Effector CD4-positive, alpha-beta T cell (primary cell): ENCODE measurements at places on chromosomes 2 and 18.
A peak's percentile ranks its signal among the peaks of the same experiment; 100 is the strongest.

DNA sequence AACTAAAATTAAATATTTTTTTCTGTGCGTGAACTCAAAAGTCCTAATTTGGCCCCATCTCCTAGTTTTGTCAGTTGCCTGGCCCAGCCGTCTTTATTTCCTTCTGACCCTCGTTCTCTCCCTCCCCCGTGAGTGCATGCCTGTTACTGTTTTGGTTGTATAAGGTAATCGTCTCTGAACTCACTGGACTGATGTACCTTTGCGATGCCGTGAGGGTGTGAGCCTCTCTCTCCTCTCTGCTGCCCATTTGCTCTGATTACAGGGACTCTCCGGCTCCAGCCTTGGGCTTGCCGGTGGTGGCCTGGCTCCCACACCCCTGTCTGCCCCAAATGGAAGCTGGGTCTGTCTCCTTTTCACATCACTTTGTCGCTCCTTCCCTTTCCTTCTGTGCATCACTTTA is 66.5 kb upstream of the RBM44 start:
- no peak for DNase-seq

DNA sequence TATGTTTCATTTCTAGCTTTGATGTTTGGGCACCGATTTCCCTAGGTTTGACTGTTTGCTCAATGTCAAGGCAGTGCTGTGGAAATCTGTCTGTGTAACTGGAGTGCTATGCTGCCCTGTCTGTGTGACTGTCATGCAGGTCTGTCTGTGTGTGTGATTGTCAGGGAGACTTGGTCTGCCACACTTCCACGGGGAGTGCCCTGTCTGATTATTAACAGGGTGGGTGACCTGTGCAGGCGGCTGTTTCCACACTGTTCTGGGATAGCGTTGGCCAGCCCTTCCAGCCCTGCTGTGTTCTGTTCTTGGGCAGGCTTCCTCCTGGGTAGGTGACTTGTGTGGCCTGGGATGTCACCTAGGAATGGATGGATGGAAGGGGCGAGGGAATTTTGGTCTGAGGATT is 85.3 kb downstream of the FHOD3 start:
- no peak for DNase-seq

DNA sequence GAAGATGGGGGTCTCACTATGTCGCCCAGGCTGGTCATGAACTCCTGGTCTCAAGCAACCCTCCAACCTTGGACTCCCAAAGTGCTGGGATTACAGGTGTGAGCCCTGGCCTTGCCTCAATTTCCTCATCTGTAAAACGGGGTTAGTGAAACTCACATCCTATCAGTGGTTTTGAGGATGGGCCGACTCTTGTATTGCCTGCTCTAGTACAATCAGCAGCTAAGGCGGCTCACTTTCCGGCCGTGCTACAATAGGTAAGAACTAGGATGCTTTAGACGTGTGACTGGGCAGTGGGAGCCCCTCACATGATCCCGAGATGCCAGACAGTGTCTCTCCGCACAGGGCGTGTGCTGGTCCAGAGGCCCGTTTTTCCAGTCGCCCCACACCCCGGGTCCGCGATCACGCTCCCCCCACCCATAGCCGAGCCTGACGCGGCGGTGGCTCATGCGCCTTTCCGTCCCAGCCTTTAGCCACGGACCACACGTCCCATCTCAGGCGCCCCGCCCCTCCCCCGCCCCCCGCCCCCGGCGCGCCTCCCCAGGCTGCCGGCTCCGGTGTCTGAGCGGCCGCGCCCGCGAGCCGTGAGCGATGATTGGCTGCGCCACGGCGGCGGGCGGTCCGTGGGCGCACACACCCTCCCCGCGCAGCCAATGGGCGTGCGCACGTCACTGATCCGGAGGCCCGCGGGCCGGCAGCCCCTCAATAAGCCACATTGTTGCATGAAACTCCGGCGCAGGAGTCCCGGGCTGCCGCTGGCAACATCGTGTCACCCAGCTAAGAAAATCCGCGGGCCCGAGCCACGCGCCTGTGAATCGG is at the start of gene HK2:
TSS of gene HK2 (plus strand) at position 710 of the 816 bp plus-strand sequence. CDS start 454 bp downstream, outside the sequence.
- peak; percentile 70 for DNase-seq

DNA sequence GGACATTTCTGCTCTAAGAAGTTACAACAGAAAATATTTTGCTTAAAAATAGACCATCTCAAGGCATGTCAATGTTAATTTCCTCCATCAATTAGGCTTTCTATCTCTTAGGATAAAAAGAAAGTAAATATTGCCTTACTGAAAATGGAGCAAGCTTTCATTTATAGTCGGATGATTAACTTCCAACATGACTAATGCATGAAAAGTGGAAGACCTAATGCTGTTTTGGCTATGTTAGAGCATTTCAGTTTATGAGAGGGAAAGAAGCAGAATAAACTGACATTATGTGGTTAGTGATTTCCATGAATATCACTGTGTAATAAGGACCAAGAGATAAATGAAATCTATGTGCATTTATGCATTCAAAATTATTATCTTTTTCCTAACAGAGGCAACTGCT is 475.2 kb upstream of the UBE2E3 start:
- DNase-seq, result no peak

DNA sequence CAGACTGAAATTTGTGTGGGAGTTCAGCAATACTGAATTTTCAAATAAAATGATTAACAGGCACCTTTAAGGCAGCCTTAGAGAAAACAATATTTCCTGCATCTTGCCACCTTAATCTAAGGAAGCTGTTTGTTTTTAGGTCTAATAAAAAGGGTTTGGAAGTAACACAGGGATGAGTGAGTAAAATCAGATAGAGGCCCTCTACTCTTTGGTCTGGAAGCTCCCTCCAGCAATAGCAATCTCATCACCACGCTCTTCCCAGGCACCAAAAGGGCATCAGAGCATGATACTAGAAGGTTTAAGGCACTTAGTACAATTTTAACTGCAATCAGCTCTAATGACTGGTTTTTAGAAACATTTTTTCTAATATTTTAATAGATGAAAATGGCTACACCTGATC is 155.6 kb downstream of the VWC2L start:
- DNase-seq, result no peak

DNA sequence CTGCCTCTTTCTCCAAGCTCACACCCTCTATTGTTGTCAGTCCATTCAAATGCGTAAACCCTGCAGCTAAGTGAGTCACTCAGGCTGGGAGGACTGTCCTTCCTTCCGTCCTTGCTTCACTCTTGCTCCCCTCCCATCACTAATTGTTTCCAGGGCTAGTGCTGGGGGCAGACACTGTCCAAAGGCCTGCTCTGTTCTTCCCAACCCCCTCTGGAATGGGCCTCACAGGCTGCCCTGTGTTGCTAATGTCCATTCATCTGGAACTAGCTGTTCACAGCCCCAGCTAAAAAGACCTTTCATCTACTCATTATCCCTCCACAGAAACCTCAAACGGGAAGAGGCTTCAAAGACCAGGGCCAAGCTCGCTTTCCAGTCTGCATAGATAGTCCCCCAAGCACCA is 31.9 kb upstream of the NRP2 start:
- DNase-seq, result no peak

DNA sequence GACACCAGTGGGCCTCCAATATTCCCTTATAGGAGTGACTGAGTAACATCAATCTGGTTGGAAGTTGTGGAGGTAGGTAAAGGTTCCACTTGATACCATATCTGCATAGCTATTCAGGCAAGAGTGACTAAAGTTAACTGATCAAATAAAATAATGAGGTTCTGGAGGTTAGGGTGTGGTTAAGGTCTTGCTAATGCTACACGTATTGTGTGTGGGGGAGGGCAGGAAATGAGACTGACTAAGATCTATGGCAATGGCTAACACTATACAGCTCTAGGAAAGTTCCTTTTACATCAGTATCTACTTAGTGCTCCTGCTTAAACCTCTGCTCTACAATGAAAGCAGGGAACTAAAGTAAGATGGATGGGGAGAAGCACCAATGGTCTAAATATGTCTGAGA is 149.1 kb upstream of the MGAT5 start:
- no peak for DNase-seq

GRCh38 chr2:166610913-166611305 is 116.9 kb upstream of the SCN7A start:
- DNase-seq, result no peak

- DNase-seq, result no peak
These were observed 343.4 kb upstream of the SPRED2 start for GRCh38 chr2:65775839-65776238.

DNA sequence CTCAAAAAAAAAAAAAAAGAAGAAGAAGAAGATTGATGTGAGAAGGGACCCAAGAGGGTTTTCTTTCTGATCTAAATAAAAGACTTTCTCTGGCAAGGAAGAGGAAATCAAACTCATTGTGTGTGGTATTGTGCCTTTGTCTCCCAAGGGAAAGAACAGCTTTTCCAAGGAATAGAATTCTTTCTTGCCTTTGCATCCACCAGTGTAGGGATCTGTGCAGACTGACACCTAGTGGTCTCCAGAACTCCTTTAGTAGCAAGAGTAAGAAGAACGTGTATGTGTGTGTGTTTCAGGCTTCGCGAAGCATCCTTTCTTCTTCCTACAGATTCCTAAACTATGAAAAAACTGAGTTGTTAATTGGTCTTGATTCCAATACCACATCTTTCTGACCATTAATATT is 33.5 kb upstream of the CRIM1 start:
- no peak for DNase-seq

DNA sequence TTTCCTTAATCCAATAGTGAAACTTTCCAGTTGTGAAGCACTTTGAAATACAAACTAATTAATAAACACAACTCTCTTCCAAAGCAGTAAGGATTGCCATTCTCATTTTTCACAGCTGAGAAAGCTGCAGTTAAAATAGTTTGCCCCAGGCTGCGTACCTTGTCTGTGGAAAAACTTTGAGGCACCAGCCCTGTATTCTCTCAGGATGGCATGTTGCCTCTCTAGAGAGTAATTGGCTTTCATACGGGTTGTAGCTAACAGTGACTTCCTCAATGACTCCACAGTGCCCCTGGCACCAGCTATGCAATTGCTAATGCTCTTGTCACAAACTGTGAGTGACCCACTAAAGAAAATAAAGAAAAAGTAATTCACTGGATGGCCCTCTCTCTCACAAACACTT is 345.7 kb downstream of the MTX2 start:
- no peak for DNase-seq

- DNase-seq, result no peak
These were observed 48.8 kb downstream of the ERBB4 start for GRCh38 chr2:212489719-212490346.

- DNase-seq, result no peak
These were observed 275.2 kb downstream of the DSEL start for GRCh38 chr18:67241299-67241698.

DNA sequence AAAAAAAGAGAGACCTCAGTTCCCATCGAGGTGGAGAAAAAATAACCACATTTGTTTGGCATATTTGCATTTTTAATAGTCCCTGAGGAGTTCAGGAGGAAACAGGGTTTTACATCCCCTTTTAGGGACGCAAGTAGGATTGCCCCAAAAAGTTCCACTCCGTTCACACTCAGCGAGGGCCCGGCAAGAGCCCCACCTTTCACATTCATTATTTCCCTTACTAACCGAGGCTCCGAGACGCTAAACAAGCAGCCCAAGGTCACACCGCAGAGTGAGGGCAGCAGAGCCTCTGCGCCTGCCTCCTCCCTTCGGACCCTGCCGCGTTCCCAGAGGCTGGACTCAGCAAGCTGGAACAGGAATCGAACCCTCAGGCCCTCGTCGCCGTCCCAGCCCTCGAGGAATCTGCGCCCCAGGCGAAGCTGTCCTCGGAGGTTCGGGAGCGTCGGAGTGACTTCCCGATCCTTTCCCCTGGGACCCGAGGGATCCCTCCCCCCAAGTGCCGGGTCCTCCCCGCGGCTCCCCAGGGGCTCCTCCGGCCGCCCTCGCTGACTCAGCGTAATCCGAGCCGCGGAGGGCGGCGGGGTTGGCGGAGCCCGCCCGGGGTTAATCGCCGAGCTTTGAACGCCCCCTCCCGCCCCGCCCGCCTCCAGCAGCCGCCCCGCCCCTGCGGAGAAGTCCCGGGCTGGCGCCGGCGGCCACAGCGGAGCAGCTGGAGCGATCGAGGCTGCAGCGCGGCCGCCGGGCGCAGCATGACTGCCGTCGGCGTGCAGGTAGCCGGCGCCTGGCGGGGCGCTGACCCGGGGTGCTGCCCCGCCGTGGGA is at the start of gene TMEM37:
TSS of gene TMEM37 (plus strand) at position 700 of the 821 bp plus-strand sequence. CDS start at position 750, 50 bp downstream.
- no peak for DNase-seq

DNA sequence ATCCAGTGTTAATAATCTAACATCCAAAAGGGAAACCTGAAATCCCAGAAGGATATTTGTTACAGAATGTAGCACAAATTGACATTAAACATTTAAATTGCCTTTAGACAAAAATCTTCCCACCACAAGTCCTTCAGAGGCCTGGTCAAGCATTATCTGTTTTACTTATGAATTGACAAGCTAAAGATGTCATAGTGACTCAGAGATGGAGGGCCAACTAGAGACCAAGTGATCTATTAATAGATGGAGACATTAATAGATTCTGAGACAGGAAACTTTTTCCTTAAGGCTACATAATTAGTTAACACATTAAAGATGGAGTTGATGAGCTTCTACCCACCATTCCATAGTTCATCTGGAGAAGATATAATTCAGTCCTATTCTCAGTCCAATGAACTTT is 526.2 kb downstream of the IRS1 start:
- DNase-seq, result no peak

DNA sequence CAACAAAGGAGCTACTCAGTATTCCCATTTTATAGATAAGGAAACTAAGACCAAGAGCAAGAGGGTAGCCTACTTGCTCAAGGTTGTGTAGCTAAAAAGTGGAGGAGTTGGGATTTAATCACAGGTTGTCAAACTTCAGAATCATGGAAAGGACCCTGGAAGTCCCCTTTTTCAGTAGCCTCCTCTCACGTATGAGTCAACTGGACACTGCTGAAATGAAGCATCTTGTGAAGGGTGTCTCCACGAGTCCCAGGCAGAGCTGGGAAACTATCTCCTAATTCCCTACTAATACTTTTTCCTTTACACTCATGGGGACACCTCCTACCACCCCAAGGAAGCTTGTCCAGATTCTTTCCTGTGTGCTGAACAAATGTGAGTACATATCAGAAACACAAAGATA is 155.8 kb downstream of the RHBDD1 start:
- DNase-seq, result no peak

GRCh38 chr2:129689653-129690448 is 289.6 kb upstream of the RAB6C start:
- no peak for DNase-seq

GRCh38 chr18:41262688-41263087 is 692.3 kb upstream of the PIK3C3 start:
- DNase-seq, result no peak
